ENCODE measurements at places on chromosomes 3 and 15. TPM values are rescaled to one million over a fixed set of nuclear protein-coding genes. Genes with fewer than 3 reads are reported as not detected.

The MCF2L2 gene
- total RNA-seq = 6.4 TPM

The POLQ gene
- total RNA-seq = 15.4 TPM

DNA sequence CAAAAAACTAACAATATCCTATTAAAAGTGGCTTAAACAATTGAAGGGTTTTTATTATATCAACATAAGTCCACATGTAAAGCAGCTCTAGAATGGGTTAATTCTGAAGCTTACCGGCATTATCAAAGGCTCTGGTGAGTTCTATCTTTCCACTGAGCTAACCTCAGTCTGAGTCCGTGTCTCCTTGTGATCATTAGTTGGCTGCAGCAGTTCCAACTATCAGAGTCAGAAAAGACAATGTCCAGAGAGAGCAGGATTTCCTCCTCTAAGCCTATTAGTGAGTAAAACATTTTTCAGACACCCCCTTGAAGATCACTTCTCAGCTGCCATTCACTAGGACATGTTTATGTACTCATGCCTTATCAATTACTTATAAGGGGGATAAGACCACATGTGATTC is 49.9 kb downstream of the DHX36 start:
- DNase-seq = no peak

The GPR176 gene
- total RNA-seq = 132 TPM

- no peak for DNase-seq
Measured at GRCh38 chr3:20990896-20991295, 760.1 kb downstream of the ZNF385D start.

- DNase-seq = no peak
Measured at GRCh38 chr3:141360888-141361598, 7.3 kb upstream of the ZBTB38 start.

GRCh38 chr3:14265246-14265962 is 86.8 kb downstream of the LSM3 start:
- no peak for DNase-seq

GRCh38 chr3:11455956-11456355 is 183.8 kb downstream of the ATG7 start:
- no peak for DNase-seq

- DNase-seq = no peak
Measured at GRCh38 chr3:42852441-42852840, 23.2 kb downstream of the CYP8B1 start.

DNA sequence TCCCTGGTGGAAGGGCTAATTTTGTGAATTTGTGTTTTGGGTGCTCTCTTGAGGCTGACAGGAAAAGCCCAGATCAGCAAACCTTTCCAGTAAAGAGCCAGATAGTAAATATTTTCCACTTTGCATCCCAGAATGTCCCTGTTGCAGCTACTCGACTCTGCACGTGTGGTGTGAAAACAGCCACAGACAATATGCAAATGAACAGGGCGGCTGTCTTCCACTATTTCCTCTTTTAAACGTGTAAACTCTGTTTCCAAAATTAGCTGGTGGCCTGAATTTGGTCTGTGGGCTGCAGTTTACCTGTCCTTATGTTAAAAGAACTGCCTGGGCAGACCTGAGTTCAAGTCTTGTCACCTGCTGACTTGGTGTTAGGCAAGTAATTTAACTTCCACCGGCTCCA is 202.7 kb downstream of the EDEM1 start:
- DNase-seq = no peak

All from H9 (cell line).